Stimulated activated CD4-positive, alpha-beta T cell treated with anti-CD3 and anti-CD28 coated beads, TNF-alpha, amount 100 ng/mL, for 24 hours (primary cell): ENCODE measurements at places on chromosomes 3 and 15.

DNA sequence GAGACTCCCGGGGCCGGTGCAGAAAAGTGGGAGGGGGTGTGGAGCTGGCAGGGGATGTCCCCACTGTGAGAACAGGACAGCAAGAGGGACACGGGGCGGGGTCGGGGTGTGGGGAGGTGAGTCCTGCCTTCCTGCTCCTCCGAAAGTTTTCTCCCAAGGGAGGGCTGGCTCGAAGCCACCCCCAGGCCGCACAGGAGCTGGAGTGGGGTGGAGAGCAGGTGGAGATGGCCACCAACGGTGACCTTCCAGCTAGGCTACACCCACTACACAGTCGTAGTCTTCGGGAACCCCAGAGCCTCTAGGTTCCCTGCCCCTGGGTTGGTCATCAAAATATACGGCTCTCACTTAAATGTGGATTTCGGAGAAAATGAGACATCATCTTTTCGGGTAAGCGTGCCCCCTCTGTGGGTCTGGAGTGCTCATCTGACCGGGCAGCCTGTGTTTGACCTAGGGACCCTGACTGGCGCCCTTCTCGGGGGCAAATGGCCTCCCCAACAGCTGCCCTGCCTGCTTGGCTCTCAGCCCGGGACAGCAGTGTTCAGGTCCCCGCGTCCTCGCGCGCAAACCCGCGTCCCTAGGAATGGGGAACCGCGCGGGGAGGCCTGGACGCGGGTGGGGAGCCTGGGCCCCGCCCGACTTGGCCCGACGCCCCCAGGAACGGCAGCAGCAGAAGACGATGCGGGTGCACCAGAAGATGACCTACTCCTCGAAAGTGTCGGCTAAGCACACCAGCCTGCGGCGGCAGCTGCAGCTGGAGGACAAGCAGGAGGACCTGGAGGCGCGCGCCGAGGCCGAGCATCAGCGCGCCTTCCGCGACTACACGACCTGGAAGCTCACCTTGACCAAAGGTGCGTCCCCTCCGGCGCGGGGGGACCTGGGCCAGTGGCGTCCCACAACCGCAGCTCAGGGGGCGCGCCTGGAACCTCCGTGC is 21.2 kb downstream of the CFAP100 start:
- no peak for DNase-seq

DNA sequence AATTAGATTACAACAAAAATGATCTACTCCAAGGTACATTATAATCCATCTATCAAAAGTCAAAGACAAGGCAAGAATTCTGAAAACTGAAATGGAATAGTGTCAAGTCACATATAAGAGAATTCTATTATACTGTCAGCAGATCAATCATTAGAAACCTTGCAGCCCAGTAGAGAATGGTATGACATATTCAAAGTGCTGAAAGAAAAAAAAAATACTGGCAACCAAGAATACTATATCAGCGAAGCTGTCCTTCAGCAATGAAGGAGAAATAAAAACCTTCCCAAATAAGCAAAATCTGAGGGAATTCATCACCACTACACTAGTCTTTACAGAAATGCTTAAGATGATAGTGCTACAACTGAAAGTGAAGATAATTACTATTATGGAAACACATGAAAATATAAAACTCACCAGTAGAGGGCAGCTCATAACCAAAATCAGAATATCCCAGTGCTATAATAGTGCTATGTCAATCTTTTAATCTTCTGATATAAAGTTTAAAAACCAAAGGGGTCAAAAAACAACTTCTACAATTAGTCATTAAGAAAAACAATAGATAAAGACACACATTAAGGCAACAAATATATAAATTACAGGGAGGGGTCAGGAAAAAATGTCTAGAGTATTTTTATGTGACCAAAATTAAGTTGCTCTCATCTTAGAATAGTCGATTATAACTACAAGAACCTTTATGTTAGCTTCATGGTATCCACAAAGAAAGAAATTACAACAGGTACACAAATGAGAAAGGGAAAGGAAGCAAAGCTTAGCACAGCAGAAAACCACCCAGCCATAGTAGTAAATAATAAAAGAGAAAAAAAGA is 190.7 kb upstream of the CNTN6 start:
- DNase-seq: no peak

GRCh38 chr3:128473180-128473519 is 6.5 kb upstream of the DNAJB8 start:
- no peak for DNase-seq

DNA sequence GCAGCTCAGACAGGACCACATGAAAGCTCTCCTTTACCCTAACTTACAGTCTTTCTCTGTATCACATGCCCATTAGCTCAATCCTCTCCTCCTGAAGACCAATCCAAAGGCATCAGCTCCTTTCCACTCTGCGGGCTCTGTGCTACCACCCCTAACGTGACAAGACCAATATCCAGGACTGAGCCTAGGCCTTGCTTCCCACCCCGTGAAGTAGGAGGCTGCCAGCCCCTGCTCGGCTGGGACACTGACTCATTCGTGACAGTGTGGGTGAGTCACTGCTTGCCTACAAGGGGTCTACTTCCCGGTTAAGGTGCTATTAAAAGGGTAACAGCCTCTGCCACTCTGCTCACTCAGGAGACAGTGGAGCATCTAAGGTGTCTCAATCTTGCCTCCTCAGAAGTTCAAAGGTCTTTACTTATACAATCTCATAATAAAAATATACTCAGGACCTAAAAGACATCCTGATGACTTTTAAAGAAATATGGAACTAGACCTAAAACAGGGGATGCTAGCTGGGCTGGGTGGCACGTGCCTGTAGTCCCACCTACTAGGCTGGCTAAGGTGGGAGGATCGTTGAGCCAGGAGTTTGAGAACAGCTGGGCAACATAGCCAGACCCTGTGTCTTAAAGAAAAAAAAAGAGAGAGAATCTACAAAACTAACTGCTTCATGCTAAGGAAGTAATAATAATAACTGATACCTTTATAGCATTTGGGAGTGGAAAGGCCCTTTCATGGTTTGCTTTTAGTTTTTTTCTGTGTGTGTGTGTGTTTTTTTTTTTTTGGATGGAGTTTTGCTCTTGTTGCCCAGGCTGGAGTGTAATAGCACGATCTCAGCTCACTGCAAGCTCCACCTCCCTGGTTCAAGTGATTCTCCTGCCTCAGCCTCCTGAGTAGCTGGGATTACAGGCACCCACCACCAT is 55.0 kb downstream of the TMEM44 start:
- no peak for DNase-seq

DNA sequence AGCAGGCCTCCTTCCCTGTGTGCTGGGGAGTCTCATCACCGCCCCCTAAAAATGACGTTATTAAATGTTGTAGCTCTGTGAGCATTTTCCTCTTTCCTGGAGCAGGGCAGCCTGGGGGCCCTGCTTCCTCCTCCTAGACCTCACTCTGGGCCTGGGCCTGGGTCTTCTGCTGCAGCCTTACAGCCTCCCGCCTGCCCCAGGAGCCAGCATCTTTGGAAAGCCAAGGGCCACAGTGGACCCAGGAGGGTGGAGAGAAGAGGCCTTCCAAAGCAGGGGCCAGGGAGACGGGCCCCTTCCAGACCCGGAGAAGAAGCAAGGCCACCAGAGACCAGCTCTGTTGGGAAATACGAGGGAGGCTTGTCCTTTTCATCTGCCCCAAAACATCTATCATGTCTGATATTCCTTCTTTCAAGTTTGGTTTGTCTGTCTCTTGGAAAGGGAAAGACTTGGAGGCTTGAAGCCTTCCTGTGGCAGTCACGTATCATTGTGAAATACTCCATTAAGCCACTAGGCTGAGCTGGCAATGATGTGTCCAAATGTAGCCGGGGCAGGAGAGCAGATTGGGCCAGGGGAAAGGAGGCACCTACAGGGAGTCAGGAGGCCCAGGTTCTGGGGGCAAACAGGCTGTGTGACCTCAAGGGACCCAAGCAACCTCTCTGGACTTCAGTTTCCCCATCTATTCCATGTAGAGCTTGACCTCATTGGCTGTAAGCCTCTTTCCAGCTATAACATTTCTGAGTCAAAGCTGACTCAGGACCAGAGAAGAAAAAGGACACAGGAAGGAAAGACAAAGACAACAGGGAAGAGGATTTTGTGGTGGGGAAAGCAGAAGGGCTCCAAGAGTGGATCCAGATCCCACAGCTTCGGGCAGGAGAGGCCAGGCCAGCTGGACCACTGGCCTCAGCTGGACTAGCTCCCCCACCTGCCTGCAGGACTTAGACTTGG is 31.1 kb downstream of the CYP11A1 start:
- DNase-seq: no peak

DNA sequence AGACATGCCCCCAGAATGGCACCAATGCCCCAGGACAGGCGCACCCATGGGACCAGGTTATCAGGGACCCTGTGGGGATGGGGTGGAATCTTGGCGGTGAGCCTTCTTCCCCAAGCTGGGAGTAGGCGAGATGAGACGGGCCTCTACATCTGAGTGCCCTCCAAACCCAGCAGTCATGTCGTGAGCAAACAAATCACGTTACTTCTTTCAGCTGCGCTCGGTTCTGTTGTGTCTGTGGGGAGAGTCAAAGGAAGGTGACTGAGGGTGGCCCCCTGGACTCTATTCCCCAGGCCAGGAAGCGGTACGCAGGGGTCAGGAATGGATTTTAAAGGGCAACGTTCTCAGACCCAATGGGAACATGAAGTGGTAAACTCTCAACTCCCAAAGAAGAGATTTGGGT is 2.8 kb downstream of the GOLGA6L2 start:
- no peak for DNase-seq

- no peak for DNase-seq
Measured at GRCh38 chr3:120326784-120327183, 22.4 kb downstream of the LRRC58 start.

- DNase-seq: no peak
Measured at GRCh38 chr3:155270485-155271342, 22.8 kb downstream of the STRIT1 start.

DNA sequence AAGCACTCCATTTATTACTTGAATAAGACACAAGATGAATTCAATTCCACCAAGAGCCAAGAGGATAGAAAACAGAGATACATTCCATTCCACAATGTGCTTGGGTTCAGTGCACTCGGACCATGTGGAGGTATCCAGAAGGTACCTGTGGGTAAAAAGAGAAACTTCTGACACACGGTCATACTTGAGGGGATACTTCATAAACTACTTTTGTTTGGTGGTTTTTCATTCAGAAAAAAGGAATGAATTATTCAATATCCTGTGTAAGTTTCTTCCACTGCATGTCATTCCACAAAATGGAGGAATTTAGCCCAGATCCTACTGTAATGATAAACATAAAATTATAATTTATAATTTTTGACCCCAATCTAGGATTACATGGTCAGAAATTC is 5.7 kb downstream of the TM4SF1 start:
- no peak for DNase-seq

DNA sequence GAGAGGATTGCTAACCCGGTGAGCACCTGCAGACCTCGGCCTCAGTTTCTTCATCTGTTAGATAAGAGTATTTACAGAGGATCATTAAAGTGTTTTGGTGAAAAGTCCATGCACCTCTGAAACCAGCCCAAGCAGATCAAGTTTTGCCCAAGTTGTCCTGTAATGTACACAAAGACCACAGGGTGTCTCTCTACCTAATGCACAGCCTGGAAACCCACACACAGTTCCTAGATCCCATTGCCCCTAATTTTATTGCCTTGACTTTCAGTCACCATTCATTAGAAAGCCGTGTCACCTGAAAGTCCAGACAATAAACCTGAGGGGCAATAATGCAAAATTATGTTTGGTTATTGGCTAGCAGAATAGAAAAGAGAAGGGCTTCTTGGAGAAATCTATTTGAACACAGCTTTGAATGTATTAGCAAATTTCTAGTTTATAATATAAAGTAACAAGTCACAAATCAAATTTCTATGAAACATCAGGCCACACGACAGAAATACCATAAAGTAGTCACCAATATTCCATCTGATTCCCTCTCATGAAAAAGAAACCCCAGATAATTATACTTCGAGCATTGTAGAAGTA is 161.3 kb upstream of the SLC2A2 start:
- DNase-seq: no peak

- DNase-seq: no peak
Measured at GRCh38 chr3:194994551-194994981, 276.4 kb downstream of the XXYLT1 start.

DNA sequence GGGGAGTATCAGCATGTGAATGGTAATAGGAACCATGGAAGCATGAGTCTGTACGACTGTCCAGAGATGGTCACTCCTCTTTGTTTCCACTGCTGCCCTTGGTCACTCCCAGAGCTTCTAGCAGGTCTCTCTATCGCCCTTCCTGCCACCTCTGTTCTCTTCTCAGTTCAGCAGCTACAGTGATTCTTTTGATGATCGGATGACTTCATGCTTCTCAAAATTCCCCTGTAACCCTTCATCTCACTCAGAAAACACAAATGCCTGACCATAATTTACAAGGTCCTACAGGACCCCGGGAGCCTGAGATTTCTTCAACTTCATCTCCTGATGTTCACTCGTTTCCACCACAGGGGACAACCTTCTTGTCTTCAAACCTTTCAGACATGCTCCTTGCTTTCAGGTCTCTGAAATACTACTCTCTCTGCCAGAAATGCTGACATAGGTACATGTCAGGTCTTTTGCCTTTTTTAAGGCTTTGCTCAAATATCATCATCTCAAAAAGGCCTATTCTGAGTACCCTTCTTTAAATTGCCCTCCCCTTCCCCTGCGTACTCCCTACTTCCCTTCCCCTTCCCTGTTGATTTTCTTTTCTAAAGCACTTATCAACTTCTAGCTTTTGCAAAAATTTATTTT is 42.1 kb upstream of the BHLHE40 start:
- no peak for DNase-seq

- peak; percentile 38 for DNase-seq
Measured at GRCh38 chr15:74782259-74783071, 585 bp downstream of the CSK start.

DNA sequence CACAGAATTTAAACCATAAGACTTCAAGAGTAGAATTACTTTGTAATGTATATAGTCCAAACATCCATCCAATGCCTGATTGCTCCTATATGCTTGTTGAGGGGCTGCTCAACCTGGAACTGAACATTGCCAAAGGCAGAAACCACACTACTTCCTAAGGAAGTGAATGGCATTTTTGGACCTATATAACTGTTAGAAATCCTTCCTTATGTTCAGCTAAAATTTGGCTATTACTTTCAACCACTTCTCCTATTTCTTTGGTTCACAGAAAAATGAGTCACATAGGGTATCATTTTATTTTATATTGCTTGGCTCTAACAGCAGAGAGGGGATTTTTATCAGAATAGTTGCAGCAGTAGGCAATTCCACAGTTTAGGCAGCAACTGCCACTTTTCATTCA is 342.1 kb downstream of the SLC9A9 start:
- DNase-seq: no peak

GRCh38 chr3:14783480-14784086 is 35.2 kb upstream of the FGD5 start:
- no peak for DNase-seq

DNA sequence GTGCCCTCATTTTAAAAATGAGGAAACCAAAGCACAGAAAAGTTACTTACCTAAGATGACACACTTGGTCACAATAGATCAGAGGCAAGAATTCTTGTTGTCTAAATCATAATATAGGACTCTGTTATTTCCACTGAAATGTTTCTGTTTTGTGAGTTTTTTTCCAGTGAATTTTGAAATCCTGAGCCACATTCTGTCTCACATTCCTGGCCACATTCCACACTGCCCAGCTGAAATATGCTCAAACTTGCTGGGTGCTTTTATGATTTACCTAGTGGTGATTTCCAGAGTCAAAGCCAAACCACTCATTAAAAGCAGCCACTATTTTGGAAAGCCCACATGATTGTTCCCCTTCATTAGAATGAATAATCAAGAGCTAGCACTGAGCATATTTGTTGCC is 82.3 kb upstream of the NPHP3 start:
- no peak for DNase-seq
